ENCODE measurements at places on chromosomes 2 and 18. TPM values are rescaled to one million over a fixed set of nuclear protein-coding genes. Genes with fewer than 3 reads are reported as not detected.

DOK6 gene
- total RNA-seq = not detected

COBLL1 gene
- 16.5 TPM for total RNA-seq

RAD51AP2 gene
- 0.04 TPM for total RNA-seq

KLHL41 gene
- not detected for total RNA-seq

KCNIP3 gene
- total RNA-seq = 1.2 TPM

RHBDD1 gene
- 12.1 TPM for total RNA-seq

SCYGR4 gene
- total RNA-seq = not detected

PLEK gene
- not detected for total RNA-seq

L3MBTL4 gene
- total RNA-seq = 0.49 TPM

CD226 gene
- 0.76 TPM for total RNA-seq

REG3A gene
- not detected for total RNA-seq

TUBB8B gene
- total RNA-seq = not detected

RBM44 gene
- total RNA-seq = not detected

CENPA gene
- total RNA-seq = 21.3 TPM

ZNF804A gene
- 0.11 TPM for total RNA-seq

TTC27 gene
- 30.8 TPM for total RNA-seq

DBI gene
- 160 TPM for total RNA-seq

PIKFYVE gene
- total RNA-seq = 8.5 TPM
